Stimulated activated CD4-positive, alpha-beta T cell treated with anti-CD3 and anti-CD28 coated beads, Interleukin-4, amount 100 ng/mL, for 4 hours (primary cell): ENCODE measurements at places on chromosomes 5 and 9.
A peak's percentile ranks its signal among the peaks of the same experiment; 100 is the strongest.

DNA sequence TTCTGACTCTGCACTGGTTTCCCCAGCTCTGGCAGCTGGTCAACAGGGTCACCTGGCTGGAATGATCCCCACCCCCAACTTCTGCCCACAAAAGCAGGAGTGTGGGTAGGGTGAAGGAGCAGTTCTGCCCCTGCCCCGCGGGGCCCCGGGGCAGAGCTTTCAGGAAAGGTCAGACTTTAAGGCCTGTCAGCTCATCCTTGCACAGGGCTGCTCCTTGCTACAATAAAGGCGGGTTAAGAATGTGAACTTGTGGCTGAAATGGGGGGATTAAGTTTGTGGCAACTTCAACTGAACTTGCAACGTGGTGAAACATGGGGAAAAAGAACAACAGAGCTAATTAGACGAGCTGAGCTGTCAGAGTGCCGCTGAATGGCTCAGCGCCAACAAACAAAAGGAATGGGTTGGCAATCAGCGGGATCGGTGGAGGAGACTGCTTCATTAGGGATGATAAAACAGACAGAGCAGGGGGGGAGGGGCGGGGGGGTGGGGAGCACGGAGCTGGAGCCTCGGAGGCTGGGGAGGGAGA lies 50.8 kb downstream of the CRB2 start:
- no peak for DNase-seq

DNA sequence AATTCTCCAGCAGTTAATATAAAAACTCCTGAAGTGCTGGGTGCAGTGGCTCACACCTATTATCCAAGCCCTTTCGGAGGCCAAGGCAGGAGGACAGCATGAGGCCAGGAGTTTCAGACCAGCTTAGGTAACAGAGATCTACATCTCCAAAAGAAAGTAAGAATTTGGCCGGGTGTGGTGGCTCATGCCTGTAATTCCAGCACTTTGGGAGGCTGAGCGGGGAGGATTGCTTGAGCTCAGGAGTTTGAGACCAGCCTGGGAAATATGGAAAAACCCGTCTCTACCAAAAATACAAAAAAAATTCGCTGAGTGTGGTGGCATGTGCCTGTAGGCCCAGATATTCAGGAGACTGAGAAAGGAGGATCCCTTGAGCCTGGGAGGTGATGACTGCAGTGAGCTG lies 6.7 kb upstream of the GPBP1 start:
- no peak for DNase-seq

DNA sequence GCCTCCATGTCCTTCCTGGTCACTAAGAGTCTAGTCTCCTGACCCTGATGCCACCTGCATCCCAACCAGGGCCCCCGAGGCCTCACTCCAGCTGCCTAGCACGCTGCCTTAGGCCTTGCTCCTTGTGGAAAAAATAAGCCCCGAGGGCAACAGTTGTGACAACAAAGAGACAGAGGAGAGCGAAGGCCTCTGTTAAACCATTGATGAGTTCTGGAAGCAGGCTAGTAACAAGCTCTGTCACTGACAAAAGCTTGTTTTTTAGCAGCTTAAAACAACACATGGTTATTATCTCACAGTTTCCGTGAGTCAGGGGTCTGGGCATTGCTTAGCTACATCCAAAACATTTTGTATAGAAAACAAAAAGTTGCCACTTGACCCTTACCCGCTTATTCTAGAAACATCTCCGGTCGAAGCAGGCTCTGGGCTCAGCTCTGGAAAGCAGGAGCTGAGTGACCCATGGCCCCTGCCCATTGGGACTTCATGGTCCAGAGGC lies 48.2 kb upstream of the TBC1D2 start:
- DNase-seq = no peak

GRCh38 chr5:157049605-157050004 lies 9.3 kb downstream of the HAVCR1 start:
- DNase-seq = no peak

DNA sequence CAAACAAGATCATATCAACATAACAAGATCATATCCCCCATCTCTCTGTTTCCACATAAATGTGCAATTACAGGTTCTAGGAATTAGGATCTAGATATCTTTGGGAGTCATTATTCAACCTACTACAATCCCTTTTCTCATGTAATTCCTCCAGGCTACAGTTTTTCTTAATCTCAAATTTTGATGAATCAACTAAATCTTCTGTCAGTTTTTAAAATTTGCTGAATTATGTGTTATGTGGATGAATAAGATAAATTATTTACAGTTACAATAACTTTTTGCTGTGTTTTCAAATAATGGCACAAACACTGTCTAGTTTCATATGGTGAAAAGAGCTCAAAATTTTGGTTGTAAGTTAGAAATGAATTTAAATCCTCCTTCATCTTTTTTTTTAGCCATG lies 405.8 kb downstream of the FAM170A start:
- no peak for DNase-seq

GRCh38 chr5:116575326-116576052 lies 866 bp upstream of the SEMA6A start:
- DNase-seq = no peak

- DNase-seq = no peak
Observed at GRCh38 chr9:135350003-135350315, 129.6 kb upstream of the PPP1R26 start.

DNA sequence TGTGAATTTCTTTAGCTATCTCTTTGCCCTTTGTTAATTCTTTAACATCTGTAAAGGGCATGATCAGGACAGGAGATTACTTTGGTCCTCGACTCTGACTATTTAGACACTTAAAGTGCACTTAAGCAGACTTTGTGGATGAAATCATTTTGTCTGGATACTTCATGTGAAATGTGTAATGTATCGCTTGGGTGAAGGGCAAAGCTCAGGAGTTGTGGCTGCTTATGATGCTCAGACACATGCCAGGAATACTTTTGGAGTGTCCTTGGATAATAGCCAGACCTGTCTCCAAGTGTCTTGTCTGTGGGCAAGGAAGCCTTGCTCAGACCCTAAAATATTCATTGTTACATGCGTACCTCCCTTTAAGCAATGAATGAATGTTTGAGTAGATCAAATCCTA lies 87.8 kb downstream of the RAI14 start:
- no peak for DNase-seq

DNA sequence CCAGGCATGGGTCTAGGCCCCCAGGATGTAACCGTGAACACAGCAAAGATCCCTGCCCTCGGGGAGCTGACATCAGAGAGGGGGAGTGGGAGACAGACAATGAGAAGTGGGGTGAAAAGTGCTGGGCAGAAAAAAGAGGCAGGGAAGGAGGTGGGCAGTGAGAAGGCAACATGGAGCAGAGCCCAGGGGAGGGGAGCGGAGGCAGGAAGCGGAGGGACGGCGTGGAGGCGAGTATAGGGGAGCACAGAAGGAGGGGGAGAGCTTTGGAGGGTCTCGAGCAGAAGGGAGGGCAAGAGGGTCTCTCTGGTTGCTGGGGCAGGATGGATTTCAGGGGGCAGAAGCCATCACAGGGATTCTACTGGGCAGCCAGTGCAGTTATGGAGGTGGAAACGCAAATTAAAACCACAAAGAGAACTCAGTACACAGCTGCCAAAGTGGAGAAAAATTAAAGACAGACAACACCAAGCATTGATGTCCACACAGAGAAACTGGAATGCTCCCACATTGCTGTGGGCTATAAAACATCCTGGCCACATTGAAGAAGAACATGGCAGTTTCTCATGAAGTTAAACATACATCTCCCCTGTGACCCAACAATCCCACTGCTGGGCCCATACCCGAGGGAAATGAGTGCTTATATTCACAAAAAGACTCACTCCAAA lies 21.1 kb upstream of the LAMC3 start:
- no peak for DNase-seq

- no peak for DNase-seq
Observed at GRCh38 chr9:34143116-34143515, 16.6 kb upstream of the DCAF12 start.

DNA sequence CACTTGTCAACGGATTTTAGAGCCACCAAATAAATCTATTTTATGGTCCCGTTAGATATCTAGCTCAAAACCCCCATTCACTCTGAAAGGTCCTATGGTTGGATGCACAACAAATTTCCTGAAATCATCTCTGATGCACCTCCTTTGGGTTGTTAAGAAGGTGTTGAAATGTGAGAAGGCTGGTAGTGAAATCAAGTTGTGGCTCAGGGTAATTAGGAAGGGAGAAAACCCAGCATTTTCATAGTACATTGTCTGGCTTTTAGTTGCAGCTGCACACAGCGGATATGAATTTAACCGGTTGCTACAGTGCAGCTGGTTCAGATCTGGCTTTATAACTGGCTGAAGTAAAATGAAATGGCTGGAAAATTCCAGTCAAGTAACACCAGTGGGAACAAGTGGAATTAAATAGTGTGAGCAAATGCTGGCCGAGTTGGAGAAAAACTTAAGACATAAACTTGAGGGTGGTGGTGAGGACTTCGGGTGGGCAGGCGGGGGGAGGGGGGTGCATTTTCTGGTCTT lies 17.6 kb downstream of the RGMB start:
- no peak for DNase-seq

GRCh38 chr9:81598811-81599210 lies 90.5 kb downstream of the TLE1 start:
- DNase-seq = no peak

DNA sequence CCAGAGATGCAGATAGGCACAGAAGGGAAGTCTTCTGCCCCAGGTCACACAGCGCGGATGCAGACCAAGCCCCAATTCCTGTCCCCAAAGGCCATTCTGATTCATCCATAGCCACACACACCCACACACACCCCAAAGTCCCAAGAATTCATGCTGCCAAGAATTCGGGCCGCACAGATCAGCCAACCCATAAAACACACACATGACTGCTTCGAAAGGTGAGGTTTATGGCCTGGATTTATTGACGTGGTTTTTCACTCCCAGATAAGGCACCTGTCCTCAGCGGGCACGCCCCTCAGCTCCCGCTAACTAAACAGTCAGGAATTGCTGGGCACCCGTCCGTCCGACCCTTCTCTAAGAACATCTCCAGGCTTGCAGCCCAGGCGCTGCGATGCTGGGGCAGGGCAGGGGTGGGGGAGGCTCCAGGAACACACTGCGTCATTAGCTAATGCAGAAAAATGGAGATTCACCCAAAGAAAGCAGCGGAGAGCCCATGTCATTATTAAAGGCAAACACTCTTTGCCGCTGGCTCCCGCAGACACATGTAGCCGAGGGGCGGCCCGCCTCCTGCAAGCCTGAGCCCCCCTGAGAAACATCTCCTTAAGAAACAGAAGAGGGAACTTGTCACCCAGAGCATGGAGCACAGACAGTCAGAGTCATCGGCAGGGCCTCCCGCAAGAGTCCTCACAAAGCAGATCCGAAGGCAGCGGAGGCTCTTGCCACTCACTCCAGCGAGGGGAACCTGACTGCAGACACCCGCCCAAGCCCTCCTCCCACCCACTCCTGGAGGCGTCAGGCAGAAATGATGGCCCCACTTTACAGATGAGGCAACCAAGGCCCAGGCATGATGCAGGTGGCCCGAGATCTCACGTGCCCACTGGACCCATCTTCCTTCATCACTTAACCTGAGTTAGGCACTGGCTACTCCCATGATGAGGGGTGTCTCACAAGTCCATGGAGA lies 19.9 kb downstream of the VAV2 start:
- DNase-seq = no peak

- no peak for DNase-seq
Observed at GRCh38 chr9:33202552-33203201, 35.5 kb upstream of the B4GALT1 start.

DNA sequence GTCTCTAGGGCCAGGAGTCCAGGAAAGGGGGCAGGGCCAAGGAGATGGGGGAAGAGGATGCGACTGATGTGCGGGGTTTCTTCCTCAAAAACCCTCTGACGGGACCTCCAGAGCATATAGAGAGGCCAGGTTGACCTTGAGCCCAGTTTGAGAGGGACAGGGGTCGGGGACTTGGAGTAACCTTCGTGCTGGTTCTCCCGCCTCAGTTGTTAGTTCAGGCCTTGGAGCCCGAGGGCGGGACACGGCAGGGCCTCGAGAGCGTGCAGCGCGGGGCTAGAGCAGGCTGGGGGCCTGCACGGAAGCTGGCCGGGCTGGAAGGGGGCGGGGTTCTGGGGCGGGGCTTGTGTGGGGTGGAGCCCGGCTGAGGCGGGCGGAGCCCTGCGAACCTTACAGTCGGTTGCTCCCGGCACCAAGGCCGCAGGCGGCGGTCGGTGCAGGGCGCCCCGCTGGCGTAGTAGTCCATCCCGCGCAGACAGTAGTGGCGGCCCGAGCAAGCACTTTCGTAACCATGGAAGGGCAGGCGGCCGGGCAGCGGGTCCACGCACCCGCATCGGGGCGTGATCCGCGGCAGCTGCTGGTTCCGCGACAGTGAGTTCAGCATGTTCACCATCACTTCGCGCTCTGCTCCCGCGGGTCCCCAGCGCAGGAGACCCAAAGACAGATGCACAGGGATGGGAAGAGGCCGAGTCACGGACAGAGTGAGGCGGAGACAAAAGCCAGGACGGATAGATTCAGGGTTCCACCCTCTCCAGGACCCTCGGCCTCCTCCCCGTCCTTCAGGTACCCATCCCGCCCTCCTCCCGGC lies 4.0 kb upstream of the MYORG start:
- DNase-seq = peak; percentile 65

DNA sequence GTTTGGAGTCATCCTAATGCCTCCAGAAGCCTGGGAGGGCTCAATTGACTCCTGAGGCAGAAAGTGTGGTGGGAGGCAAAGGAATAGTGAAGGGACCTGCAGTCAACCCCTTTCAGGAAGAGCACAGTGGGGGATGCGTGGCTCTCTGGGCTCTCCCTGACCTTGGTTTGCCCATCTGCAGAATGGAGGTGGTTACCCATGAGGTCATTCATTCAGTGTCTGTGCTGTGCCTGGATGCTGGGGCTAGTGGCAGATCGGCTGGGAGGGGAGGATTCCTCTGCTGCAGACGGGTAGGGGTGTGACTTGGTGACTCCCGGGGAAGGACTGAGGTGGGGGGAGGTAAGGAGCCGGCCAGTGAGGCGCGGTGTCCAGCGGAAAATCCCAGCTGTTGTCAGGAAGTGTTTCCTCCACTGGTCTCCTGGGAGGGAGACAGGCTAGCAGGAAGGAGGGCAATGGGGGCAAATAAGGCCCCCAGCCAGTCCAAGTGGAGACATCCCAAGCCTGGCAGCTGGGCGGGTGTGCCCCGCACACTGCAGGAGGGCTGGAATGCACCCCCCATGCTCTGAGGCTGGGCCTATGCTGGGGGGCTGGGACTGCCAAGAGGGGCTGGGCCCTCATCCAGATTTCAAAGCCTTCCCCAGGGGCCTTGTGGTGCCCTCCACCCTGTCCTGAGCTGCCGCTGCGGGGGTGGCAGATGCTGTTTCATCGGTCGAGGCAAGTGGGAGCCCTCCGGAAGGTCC lies 10.9 kb downstream of the CXXC5 start:
- no peak for DNase-seq

- DNase-seq = no peak
Observed at GRCh38 chr9:129317179-129318011, 139.3 kb upstream of the IER5L start.

DNA sequence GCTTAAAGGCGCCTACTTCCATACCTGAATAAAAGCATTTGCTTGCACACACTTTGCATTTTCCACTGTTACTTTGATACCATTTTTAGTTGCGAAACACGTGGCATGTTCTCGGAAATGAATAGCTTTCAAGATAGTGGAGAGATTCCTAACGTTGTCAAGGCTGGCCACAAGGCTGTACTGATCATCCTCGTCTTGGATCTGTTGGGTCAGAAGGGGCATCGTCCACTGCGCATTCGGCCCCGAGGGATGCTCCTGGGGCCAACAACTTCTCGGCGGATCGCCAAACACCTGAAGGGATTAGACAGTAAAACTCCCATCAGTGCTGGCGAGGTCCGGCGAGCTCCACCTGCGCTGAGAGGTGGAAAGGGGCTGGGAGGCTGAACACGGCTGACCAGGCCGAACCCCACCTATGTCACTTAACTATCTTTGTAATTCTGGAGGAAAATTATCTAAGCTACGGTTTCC lies 599 bp downstream of the RAD1 start:
- DNase-seq = peak; percentile 7
